ENCODE measurements at places on chromosomes 3 and 15.

DNA sequence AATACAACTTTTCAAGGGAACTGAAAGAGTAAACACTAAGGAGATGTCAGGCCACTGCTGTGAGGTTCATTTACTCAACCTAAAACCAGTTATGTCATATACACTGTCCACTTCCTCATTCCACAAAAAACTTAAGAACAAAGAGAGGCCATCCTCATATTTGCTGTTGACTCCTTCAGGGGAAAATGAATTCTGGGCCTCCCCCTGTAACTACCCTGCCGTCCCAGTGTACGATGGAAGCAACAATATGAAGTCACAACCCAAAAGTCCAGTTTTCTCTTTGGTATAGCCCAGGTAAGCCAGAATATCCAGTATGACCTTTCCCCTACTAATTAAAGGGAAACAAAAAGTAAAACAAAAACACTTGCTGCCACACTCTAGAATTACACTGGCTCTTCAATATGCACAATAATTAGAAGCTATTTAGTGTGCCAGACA, 16.2 kb downstream of the CEP152 start:
- no peak for DNase-seq

GRCh38 chr15:61659566-61660190, 400.6 kb downstream of the VPS13C start:
- no peak for DNase-seq

GRCh38 chr3:73508330-73508954, 116.3 kb downstream of the PDZRN3 start:
- no peak for DNase-seq

DNA sequence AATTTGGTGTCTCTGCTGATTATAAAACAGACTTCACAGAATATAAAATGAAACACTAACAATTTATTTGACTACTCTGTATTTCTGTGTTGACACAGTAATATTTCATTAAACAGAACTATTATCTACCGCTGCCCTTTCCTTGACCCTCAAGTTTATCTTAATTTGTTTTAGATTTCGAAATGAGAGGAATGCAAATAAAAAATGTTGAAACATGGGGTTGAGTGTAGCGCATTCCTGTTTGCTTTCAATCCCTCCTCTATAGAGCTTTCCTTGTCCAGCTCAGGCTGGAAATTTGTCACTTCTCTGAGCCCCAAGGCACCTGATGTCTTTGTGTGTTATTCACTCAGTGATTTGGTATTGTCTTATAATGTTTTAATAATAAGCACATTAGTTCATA, 550.2 kb downstream of the ZBBX start:
- no peak for DNase-seq

- no peak for DNase-seq
These were observed 30.8 kb downstream of the CCDC80 start for GRCh38 chr3:112610121-112610520.

All from islet precursor cell (in vitro differentiated cells).